ENCODE measurements at places on chromosomes 13 and 19.

DNA sequence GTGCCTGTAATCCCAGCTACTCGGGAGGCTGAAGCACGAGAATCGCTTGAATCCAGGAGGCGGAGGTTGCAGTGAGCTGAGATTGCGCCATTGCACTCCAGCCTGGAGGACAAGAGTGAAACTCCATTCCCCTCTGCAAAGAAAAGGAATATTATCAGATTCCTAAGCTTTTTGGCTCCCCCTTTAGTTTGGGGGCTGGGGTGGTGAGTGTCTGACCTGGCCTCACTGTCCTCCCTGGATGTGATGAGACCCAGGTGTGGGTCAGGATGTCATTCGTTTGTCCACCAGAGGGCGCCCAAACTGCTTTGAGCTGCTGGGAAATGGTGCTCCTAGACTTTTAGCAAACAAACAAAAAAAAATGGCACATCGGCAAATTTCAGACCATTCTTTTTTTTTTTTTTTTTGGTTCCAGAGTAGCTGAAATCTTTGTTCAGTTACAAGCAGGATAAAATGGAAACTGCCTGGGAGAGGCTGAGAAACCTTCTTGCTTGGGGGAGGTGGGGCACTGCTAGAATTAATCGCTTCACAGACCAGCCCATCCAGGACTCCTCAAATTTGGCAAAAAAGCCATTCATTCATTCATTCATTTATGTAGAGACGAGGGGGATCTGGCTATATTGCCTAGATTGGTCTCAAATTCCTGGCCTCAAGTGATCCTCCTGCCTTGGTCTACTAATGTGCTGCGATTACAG is 29.4 kb downstream of the SPC24 start:
- peak; percentile 69 for DNase-seq

DNA sequence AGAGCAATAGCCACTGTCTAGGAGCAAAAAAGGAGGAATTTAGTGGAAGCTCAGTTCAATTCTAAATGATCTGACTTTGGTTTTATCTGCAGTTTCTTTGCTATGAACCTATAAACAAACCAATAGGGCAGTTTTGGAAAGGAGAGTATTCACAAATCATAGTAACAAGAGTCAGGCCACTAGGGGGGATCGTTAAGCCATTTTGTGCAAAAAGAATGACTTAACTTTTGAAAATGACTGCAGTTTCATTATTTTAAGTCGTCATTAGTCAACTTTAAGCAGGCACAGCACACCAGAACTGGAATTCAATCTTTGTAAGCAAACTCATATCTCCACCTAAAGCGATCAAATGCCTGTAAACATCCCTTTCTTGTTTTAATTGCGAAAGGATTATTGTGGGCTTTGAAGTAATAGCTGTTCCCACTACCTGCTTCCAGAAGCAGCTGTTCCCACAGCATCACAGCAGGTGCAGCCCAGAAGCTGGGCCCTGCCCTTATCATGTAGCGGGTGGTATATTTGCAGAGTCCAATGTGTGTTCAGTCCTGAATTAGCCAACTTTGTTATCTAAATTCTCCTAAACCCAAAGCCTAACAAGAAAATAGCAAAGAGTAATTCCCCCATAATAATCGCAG is 51.5 kb downstream of the SOX21 start:
- DNase-seq, result peak; percentile 43

GRCh38 chr13:53074114-53074513 is 45.5 kb downstream of the OLFM4 start:
- no peak for DNase-seq

GRCh38 chr13:20843166-20843565 is 59.4 kb downstream of the XPO4 start:
- DNase-seq, result no peak

DNA sequence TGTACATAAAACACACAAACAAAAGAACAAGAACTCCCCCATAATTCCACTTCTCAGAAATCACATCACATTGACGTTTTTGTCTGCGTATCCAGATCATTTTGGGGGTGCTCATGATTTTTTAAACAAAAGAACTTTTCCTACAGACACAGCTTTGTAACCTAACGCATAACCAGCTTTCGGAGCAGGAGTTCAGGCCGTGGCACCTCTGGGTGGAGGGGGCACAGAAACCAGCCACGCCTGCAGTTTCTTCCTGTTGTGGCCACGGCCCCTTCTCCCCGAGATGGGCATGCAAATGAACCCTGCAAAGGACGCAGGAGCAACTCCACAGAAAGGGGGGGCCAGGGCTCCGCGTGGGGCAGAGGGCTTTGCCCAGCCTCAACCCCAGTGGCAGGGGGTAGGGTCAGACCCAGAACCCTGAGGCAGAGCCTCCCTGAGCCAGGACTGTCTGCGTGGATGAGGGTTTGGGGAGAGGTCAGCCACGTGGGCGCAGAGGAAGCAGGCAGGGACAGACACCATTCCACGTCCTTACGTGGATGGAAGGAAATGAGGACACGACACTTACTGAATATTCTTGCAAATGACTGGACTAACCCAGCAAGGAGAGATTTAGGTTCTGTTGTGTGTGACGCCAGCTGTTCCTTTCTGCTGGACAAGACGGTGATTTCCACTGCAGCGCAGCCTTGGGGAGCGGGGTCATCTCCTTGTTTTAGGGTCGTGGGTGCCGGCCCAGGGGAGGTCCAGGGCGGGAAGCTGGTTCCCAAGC is 64.4 kb downstream of the RASA3 start:
- no peak for DNase-seq

DNA sequence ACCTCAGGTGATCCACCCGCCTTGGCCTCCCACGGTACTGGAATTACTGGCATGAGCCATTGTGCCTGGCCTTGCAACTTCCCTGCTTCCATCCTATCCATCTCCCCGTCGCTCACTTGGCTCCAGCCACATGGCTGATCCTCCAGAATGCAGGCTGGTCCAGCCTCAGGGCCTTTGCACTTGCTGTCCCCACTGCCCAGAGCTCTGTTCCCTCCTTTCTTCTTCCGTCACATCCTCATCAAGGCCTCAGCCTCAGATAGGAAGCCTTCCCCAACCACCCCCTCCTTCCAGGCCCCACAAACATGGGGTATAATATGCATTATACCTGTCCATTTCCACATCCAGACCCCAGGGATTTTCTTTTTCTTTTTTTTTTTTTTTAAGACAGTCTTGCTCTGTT is 16.2 kb downstream of the MAST3 start:
- no peak for DNase-seq

DNA sequence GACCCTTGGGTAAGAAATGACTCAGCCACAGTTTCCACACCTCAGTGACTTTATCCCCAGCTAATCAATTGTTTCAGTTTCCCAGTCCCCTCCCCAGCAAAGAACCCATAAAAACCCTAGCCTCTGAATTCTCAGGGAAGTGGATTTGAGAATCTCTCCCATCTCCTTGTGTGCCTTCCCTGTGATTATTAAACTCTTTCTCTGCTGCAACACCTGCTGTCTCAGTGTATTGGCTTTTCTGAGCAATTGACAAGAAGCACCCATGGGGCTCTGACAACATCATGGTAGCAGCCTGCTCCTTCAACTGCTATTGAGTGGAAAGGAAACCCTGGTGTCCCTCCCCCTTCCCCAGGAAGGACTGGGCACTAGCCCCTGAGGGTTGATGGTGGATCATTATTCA is 73.7 kb downstream of the UQCRFS1 start:
- DNase-seq, result no peak

GRCh38 chr19:33396701-33397535 is 23.4 kb downstream of the CEBPG start:
- no peak for DNase-seq
